ENCODE measurements at places on chromosomes 7 and 10. TPM values are rescaled to one million over a fixed set of nuclear protein-coding genes. Genes with fewer than 3 reads are reported as not detected.

DNA sequence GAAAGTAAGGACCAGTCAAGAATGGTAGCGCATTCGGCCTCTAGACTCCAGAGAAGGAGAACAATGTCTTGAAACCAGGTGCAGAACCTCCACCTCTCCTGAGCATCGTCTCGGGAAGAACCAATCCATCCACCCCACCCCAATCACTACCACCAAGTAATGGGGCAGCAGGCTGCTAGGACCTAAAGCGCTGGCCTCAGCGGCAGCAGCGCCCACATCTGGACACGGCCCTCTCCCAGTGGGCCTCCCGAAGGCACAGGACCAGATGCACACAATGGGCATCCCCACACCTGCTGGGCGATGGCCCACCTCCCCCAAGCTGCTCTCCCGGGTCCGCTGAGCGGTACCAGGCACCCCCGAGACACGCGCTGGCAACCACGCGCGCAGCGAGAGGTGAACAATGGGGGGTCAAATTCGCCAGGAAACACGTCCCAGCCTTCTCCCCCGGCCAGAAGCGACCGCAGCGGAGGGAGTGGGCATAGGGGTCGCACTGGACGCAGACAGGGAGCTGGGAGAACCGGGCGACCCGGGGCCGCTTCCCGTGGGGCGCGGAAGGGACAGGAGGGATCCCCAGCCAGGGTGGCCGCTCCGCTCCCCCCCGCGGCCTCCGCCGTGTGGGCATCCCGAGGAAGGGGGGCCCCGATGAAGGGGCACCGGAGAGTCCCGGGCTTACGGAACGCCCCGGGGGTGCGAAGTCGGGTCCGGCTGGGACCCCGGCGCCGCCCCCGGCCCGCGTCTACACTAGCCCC, 506 bp downstream of the CTTNBP2 start:
- no peak for DNase-seq

Gene ASZ1
- total RNA-seq, result not detected

- no peak for DNase-seq
Observed at GRCh38 chr7:26760501-26760900, 103.9 kb downstream of the SKAP2 start.

DNA sequence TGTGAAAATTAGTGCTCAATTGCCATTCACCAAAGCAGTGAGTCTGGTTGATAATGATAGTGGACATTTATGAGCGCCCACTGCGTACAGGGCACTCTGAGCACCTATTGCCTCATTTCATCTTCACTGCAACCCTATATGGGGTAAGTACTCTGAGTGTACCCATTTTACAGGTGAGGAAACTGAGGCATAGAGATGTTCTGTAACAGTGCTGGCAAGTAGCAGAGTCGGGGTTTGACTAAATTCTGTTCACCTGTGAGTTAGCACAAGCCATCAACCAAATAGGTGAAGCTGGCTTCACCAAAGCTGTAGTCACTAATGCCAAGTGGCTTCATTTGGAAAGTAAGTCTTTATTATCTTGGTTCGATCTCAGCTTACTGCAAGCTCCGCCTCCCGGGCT, 135.8 kb downstream of the SPAG6 start:
- no peak for DNase-seq

DNA sequence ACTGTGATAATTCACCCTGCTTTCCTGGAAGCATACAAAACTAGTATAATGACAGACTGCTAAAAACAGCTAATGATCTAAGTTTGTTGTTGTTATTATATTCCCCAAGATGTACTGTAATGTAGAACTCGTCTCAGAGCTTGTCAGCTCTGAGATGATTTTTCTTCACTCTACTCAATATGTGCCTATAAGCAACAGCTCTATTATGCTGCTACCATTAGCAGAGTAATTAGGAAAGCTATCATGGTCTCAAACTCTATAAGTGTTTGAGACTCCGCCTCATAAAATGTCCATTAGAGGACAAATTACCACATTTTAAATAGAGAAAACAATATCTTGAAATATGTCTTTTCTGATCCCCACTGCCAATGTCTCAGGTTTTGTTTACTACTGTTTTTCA, 476.5 kb upstream of the PCDH15 start:
- DNase-seq, result no peak

GRCh38 chr7:73512018-73512780, 9.9 kb downstream of the BAZ1B start:
- DNase-seq, result no peak

DNA sequence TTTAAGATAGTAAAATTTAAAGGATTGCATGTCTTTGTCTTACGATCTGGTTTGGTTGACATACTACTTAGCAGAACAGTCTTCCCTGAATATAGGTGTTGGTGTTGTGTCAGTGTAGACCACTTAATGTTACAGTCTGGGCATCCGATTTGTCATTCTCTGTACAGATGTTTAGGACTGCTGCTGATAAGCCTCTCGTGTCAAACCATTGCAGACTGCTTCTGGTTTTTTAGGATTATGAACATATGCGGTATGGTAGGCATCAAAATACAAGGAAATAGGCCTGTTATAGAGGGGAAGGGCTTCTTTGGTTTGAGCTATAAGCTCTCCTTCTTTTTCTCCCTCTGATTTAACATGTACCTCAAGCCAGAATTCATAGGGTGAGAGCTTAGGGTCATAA, 7.4 kb downstream of the CYP3A43 start:
- DNase-seq, result no peak

Gene SPDYE2
- total RNA-seq, result not detected

- peak; percentile 31 for DNase-seq
Observed at GRCh38 chr7:14604606-14605005, 297.9 kb downstream of the DGKB start.

Gene DOCK1
- total RNA-seq, result 52.3 TPM

Gene ZNF853
- total RNA-seq, result not detected

Gene LGI1
- not detected for total RNA-seq

Gene NCF1
- total RNA-seq, result not detected

GRCh38 chr10:103262229-103262628, 14.7 kb upstream of the INA start:
- peak; percentile 62 for DNase-seq

Gene GDF2
- total RNA-seq, result not detected

- no peak for DNase-seq
Observed at GRCh38 chr7:117979954-117980497, 106.8 kb upstream of the CTTNBP2 start.

GRCh38 chr7:26112203-26112740, 39.7 kb upstream of the NFE2L3 start:
- no peak for DNase-seq

Gene TMEM196
- not detected for total RNA-seq

DNA sequence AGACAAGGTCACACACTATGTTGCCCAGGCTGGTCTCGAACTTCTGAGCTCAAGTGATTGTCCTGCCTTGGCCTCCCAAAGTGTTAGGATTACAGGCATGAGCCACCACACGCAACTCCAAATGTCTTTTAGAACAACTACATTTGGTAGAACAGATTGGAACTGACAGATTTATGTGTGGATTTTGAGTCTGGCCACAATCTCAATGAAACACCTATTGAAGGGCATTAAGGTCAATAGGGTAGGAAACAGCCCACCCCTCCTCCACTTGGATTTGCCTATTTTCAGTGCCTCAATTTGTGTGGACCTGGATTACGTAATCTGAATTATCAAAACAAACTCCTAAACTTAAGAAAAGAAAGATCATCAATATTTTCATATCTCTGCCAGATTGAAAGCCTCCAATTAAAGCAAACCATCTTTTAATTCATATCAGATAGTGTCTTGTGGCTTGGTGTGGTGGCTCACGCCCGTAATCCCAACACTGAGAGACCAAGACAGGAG, 15.5 kb upstream of the CYP51A1 start:
- DNase-seq, result no peak

DNA sequence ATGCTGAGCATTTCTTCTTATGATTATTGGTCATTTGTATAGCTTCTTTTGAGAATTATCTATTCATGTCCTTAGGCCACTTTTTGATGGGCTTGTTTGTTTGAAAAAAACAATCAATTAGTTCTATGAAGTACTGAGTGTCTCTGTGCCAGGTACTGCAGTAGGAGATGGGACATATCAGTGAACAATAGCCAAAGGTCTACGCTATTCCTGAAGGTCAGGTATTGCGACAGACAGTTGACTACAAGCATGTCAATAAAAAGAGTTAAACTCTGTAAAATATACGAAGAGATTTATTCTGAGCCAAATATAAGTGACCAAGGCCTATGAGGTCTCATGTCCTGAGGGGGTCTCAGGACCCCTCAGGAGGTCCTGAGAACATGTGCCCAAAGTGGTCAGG, 122.1 kb upstream of the NFE2L3 start:
- DNase-seq, result no peak

DNA sequence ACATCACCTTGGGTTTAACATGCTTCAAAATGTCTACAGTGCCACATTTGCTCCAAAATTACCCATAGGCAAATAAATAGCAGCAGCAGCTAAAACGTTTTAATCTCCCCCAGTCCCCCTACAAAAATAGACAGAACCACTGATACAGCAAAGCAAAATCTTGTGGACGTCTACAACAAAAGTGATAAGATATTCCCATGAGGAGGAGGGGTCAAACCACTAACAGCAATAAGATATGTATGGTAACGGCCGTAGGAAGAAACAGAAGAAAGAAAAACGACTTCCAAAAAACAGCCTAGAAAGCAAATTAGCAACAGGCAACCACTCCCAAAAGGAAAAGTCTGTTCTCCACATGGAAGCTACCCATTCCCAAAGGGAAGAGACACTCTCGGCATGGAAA, 34.5 kb upstream of the ST8SIA6 start:
- no peak for DNase-seq

DNA sequence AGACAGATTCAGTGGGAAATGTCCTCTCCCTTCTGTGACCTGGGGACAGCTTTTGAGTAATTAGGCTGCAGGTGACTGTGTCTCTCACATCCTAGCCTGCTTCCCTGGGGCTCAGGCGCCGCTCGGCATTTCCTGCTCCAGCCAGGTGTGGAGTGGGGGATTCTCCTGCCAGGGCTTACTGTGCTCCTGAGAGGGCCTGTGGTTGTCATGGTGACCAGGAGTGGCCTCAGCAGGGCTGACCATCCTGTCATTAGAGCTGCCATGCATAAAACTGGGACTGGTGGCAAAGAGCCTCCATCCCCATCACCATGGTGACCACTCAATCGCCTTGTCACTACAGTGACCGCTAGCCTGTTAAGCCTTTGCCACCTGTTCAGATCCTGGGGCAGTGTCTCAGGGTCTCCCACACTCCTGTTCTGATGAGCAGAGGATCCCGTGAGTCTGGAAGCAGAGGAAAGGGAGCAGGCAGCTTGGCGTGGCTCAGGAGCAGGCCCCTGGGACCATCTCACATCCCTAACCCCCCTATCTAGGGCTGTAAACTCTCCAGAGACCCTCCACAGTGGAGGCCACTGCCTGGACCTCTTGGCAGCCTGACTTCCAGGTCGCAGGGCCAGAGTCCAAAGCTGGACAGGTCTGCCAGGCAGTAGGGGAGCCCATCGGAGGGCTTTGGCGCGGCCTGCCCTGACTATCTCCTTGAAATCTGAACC, at the start of gene GCK:
GCK (minus strand) TSS at position 154 of the 707 bp plus-strand sequence. CDS start 486 bp downstream, outside the sequence.
- no peak for DNase-seq

- DNase-seq, result no peak
Observed at GRCh38 chr10:98436704-98437103, 10.0 kb downstream of the HPS1 start.

DNA sequence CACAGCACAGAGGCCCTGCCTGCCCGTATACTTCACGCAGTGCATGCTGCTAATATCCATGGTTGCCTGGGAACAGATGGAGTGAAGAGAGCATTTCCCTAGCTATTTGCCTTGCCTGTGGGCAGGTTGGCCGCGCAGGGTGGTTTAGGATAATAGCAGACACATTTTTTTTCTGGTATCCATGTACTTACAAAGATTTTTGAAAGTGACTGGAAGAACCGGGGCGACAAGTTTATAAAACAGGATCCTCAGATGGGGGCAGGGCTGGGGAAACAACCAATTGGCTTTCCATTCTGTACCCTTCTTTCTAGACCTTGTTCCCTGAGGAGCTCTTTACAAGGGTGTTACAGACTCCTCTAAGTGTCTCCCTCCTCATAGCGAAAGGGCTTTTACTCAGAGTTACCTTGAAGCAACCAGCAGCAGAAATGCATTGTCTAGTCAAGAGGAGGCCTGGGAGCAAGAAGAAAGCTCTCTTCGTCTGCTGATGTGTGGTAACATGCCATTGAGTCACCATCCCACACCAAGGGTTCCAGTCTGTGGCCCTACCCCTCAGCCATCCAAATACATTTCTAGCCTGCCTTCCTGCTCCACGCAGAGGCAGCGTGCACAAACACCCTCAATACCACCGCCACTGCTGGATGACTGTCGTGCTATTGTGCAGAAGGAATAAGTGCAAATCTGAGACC, 31.5 kb downstream of the MTURN start:
- no peak for DNase-seq

DNA sequence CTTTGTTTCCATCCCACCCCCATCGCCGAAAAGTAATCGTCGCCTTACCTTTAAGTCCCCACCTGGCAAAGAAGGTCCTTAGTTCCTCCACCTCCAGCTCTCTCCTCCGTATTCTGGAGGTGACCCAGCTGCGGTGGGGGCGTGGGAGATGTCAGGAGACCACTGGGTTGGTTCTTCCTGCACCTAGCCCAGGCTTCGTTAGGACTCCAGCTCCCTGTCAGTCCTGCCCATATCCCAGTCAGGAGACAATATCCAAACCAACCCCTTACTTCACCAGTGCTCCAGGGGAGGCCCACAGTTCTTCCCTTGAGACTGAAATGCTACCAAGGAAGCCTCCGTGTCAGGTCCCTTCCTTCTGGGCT, 693 bp downstream of the ADIRF start:
- no peak for DNase-seq

GRCh38 chr10:35643151-35644049, 1.3 kb upstream of the FZD8 start:
- no peak for DNase-seq

Gene ADARB2
- not detected for total RNA-seq

DNA sequence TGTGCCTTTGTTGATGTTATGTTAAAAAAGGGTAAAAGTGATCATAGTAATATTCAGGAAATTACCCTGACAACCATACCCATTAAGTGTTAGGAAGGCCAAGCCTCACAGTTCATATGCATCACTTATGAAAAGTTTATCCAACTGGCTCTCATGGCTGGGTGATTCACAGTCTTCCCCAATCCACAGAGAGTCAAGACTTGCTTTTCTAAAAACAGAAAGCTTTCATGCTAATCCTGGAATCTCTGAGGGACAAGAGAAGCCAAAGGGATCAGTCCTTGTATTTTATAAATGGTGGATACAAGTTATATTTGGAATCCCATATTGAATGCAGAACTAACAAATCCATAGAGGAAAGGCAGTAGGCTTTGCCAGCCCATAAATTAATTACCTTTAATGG, 218.3 kb downstream of the JAZF1 start:
- DNase-seq, result peak; percentile 12

DNA sequence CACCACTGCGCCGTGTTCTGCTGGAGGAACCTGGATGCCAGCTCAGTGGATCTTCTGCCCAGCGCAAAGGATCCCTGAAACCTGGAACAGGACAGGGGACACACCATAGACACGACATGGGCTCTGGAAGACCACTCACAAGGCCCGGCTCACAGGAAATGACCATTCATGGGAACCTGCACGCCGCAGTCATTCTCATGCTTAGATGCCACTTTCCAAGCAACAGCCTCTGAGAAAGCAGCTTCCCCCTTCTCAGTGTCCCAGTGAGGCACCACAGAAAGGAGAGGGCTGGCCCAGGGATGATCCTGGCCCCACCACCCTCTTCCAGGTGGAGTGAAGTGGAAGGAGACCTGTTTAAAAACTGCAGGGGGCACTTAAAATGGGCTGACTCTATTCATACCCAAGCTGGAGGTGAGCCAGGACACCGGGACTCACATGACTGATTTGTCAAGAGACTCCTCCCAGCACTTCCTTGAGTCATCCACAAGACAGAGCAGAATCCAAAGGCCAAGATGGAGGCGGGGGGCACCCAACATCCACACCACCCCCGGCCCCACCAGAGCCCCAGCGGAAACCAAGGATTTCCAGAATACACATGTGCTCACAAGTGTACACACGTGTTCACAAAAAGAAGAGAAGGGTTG, 11.2 kb downstream of the CTBP2 start:
- DNase-seq, result peak; percentile 78

Gene CDK5
- 31.9 TPM for total RNA-seq

Data from HFFc6 (cell line).